Stimulated activated CD4-positive, alpha-beta T cell treated with anti-CD3 and anti-CD28 coated beads, Interleukin-1b, Interleukin-23, amount 100 ng/mL, for 1 hour (primary cell): ENCODE measurements at places on chromosomes 16 and 17.

DNA sequence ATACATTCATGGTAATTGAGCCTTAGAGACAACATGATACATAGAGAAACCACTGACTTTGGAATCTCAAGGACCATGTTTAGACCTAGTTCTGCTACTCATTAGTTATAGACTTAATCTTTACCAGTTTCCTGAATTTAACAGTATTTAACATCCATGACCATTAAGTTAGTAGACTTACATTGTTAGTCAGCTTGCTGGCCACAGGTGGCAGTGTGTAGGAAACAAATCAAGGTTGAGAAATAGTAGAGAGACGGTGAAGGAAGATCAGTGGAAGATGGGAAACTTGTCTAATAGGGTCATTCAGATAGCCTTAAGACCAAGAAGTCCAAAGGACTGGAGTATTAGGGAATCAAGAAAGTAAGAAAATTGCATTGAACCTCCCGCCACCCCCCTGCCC is 31.0 kb downstream of the OMG start:
- DNase-seq, result no peak

GRCh38 chr17:79627184-79627765 is 16.4 kb upstream of the RBFOX3 start:
- DNase-seq, result no peak

DNA sequence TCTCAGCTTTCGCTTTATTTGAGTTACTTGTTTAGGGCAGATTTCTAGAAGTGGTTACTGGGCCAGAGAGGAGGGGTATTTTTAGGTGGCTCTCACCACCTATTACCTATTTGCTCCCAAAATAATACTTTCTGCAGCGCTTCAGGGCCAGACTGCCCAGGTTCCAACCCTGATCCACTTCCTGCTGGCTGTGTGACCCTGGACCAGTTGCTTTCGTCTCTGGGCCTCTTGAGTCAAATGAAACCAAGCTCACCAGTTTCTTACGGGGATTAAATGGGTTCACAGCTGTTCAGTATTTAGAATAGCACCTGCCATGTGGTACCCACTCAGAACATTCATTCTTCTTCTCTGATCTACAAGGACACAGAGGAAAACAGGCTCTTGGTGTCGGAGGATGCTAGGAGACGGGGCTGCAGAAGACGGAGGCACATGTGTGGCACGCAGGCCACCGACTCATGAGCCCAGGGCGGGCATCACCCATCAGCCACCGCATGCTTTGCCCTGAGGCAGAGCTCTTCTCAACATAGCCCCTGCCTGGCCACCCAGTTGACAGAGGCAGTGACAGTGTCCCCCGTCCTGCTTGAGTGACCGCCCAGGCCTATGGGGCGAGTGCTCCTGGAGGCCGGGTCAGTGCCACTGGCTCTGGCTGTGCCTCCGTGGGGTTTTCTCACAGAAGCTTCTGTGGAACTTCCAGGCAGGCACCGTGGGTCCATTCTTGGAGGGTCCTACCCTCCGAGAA is 149.0 kb upstream of the PLCG2 start:
- DNase-seq, result no peak

DNA sequence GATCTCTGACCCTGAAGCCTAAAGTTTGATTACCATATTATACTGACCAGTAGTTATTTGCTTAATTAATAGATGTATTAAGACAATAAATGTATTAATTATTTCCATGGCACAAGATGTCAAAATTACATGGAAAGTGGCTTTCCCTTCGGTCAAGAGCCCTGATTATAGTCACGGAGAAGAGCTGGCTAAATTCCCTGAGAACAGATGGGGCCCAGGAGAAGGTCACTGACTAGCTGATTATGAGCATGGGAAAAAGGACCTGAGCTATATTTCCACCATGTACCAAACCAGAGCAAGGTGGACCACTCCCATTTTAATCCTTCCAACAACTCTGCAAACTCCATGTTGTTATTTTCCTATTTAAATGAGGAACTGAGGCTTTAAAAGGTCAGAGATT is 12.9 kb upstream of the MYO18A start:
- no peak for DNase-seq

GRCh38 chr16:88380619-88381018 is 2.1 kb upstream of the ZNF469 start:
- no peak for DNase-seq

GRCh38 chr16:31472709-31473203 is 804 bp downstream of the TGFB1I1 start:
- DNase-seq, result no peak

GRCh38 chr17:16915752-16916556 is 56.0 kb downstream of the TNFRSF13B start:
- no peak for DNase-seq

DNA sequence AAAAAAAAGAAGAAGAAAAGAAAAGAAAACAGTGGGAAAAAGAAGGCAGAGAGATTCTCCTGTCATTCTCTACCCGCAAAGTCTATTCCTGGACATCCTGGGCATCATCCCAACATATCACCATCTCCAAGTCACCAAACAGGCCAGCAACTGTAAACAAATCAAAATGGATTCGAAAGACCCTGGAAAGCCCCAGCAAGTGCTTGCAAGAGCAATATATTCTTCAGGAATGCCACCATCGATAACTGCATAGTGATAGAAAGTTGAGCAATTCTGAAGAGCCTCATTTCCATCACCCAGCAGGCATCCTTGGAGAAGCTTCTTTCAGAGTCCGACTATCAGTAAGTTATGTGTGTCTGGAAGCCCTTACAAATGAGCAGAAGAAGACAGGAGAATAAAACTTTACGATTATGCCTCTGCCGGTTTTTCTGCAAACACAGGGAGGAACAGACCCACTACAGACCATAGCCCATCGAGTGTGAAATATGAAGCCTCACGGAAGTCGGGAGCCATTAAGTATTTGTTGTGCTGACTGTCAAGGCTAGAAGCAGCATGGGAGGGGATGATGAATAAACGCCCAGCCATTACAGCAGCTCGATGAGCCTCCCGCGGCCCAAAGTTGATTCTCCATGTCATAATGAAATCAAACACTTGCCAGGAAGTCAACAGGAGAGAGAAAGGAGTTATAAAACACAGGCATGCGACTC is 64.5 kb upstream of the SEC14L1 start:
- no peak for DNase-seq

- no peak for DNase-seq
Measured at GRCh38 chr17:82858376-82859126, 18.7 kb upstream of the ZNF750 start.
